RCC 7860 (cell line): ENCODE measurements at places on chromosomes 1 and 21.

DNA sequence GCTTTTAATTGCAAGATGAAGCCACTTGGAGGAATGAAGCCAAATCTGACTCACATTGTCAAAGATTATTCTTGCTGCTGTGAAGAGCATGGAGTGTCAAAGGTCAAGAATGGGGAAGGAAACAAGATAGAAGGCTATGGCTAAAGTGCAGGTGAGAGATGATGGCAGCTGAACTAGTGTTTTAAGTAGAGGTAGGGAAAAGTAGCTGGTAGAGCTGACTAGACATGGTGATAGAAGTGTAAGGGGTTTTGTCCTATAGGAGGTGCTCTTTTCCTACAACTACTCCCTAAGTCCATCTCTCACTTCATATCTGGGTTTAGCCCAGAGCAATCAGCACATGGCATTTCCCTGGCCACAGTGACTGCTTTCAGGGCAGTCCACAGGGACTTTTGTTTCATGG lies 11.8 kb downstream of the UBE2T start:
- no peak for DNase-seq

DNA sequence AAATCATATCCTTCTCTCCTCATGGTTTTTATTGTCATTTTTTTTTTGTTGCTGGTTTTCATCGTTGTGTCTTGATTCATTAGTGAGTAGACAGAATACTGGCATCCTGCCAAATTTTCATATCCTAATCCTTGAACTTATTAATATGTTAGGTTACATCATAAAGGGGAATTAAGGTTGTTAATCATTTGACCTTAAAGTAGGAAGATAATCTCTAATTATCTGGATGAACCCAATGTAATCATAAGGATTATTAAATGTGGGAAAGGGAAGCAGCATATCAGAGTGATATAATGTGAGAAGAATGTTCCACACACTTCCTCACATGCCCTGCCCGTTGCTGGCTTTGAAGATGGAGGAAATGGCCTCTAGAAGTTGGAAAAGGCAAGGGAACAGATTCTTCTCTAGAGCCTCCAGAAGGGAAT lies 299.7 kb downstream of the HMCN1 start:
- peak; percentile 24 for DNase-seq

DNA sequence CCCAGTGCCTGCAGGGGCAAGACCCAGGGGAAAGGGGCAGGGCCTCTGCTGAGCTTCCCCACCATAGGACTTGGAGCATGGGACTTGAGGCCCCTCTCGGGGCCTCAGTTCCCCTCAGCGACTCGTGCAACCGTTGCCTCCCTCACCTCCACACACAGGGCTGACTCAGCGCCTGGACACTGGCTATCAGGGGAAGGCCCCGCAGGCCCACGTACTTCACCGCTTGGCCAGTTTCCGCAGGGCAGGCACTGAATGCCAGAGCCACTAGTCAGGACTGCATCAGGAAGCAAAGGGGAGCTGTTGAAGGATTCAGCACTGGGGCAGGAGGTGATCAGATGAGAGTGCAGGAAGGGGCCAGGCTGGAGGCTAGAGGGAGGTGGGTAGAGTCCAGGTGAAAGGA lies 15.5 kb upstream of the FAM131C start:
- peak; percentile 92 for DNase-seq

DNA sequence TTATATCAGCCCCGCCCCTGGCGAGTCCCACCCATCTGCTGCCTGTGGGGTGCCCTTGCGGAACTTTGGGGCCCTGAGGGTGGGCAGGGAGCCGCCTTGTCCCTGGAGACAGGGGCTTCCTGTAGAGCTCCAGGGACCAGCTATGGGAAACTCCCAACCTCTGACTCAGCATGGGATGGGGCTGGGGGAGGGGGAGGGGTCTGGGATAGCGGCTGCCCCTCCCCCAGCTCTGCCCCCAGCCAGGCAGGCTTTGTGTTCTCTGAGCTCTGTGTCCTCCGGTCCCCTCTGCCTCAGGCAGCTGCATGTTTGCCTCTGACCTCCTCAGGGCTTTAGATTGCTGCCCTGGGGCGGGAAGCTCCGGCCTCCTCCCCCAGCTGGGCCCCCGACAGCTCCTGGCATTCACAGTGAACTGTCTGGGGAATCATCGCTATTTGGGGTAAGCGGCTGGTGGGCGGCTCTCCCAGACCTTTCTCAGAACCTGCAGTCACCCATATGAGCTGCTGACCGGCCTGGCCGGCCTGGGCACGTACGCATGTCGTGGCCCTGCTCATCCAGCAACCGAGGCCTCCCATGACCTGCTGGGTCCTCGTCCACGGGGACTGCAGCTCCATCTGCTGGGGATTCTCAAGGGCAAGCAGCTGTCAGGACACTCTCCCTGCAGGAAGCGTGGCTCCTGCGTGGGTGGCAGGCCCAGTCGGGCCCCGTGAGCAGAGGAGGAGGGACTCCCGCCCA lies 17.1 kb downstream of the ARHGEF16 start:
- peak; percentile 74 for DNase-seq

- no peak for DNase-seq
Measured at GRCh38 chr1:106637566-106637965, 418.9 kb upstream of the PRMT6 start.

GRCh38 chr1:28860332-28861073 lies 48.5 kb downstream of the OPRD1 start:
- peak; percentile 100 for DNase-seq

DNA sequence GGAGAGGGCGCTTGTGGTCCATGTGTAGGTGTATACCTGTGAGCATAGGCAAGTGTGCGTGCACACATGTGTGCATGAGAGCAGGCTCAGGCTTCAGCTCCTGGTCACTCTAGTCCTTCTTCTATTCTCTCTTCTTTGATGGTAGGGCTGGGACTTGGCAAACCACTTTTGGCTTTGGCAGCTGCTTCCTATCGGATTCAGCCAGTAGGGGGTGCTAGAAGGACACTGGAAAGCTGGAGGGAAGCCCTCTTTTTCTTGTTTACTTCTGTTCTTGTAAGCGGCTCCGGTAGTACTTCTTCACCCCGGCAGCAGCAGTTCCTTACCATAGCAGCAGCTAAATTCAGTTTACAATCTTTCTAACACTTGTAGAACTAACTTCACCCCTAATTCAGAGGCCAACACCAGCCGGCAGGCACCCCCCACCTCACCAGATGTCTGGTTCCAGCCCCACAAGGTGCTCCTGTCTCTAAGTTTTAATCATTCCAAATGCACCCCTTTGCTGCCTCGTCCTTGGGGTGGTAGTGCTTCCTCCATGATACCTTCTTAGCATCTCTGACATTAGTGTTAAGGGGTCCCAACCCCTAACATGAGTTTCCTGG lies 25.1 kb downstream of the NENF start:
- peak; percentile 45 for DNase-seq

DNA sequence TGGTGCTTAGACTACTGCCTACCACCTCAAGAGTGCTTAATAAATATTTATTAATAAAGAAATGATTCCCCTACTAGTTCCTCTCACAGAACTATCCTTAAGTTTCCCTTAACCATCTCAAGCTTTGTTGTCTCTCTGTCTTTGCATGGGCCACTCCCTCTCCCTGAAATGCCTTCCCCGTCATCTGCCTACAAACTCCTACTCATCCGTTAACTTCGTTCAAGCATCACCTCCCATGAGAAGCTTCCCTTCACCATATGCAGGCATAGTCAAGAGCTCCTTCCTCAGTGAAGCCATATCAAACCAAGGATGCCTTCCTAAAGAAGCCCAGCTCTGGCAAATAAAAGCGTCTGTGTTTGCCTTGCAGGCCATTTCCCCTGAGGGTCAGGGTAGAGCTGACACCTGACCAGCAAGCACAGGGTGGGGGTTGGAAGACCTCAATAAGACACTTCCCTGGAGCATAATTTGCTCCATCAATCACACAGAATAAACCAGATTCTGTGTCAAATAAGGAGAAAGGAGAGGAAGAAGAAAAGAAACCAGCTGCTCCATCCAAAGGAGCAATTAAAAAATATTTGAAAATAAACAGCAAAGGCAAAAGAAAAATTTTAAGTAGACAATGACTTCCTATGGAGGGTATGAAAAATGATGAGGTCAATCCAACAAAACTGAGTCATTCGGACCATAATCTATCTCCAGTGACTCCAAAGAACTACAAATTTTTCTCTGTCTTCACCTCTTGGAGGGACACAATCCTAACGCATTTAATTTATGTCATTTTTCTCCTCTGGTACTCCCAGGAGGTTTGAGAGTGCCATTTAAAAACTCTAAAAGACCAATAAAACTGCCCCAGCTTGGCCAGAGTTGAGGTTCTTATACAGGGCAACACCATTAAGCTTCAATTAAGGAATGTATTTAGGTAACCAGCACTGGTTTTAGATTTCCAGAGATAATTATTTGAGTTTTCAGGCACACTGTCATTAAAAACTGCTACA lies 303.6 kb downstream of the KCNH1 start:
- DNase-seq = no peak

- DNase-seq = no peak
Measured at GRCh38 chr1:48870596-48870995, 93.9 kb upstream of the BEND5 start.

DNA sequence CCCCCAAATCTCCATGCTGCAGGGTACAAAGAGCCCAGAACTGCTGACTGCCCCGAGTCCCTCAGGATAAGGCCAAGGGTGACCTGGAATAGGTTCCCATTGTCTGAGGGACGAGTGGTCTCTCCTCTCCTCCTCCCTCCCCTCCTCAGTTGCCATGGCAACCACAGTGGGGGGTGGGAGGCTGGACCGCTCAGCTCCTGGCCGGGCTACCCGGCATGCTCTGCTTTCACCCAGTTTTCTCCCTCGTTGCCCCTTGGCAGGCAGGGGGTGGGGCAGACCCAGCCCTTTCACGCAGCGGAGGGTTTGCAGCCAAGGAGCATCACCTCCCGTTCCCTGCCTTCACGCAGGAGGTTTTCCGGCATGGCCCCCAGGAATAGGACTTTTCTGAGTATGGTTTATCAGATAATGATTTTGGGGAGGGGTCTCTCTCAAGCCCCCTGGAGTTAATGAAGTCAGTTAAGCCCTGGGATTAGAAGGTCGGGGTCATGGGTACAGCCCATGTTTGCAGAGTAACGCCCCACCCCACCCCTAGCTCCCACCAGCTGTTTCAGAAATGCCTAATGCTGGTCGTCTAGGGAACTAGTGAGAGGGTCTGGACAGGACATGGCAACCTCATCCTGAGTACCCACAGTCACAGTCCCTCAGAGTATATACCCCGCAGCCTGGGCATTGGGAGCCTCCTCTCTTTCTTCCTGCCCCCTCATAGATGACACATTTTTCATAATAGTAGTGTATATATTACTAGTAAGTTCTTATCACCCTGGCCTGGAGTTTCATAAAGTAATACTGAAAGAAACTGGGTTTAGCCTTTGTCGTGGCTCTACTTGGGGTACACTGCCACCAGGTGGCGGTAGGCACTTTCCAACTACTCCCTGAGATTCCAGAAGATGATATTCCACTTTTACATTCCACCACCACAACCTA lies 20.7 kb downstream of the C1QB start:
- peak; percentile 54 for DNase-seq

DNA sequence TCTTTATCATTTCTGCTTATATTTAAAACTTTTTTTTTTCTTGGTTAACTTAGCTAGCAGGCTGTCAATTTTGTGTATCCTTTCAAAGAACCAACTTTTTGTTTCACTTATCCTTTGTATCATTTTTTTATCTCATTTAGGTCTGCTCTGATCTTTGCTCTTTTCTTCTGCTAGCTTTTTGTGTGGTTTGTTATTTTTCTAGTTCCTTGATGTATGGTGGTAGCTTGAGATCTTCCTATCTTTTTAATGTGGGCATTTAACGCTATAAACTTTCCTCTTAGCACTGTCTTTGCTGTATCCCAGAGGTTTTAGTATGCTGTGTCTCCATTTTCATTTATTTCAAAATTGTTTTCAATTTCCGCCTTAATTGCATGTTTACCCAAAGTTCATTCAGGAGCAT lies 36.5 kb downstream of the FOXJ3 start:
- no peak for DNase-seq
